NCI-H460 (cell line): ENCODE measurements at places on chromosomes 12 and 14.
A peak's percentile ranks its signal among the peaks of the same experiment; 100 is the strongest.

DNA sequence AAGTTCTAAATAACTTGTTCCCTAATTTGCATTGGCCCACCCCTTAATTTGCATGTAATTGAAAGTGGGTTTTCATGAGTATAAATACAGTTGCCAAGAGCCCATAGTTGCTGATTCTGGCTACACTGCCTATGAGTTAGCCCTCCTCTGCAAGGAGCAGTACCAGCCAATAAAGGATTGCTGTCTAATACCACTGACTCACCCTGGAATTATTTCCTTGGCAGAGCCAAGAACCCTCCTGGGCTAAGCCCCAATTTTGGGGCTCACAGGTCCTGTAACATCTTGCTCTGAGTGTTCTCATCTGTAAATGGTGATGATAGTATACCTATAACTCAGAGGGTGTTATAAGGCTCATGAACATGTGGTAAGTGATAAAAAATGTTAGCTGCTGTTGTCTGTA is 6.8 kb downstream of the TTC8 start:
- no peak for DNase-seq

- no peak for DNase-seq
Observed at GRCh38 chr14:77026166-77026929, 2.2 kb downstream of the IRF2BPL start.

GRCh38 chr12:69238589-69239351 is 599 bp upstream of the CPSF6 start:
- DNase-seq: no peak

DNA sequence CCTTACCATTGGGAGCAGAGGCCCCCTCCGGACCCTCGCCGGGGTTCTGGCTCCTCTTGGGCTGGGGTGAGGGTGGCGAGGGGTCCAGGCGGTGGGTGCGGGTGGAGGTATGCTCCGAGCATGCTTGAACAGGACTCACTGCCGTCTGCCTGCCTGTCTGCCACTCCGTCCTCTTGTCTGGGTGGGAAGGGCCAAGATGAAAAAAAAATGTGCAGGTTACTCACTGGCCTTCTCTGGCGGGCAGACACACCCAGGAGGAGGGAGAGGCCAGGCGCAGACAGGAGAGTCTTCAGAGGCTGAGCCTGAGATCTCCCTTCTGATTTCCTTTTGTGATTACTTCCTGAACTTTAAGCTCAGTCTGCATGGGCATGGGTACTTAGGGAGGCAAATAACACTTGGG is 76.1 kb downstream of the STON2 start:
- peak; percentile 5 for DNase-seq
